ENCODE measurements at places on chromosomes 13 and 19. TPM values are rescaled to one million over a fixed set of nuclear protein-coding genes. Genes with fewer than 3 reads are reported as not detected.

ACP4 gene
- not detected for total RNA-seq

LAIR1 gene
- total RNA-seq: not detected

FCAR gene
- not detected for total RNA-seq

ZFR2 gene
- total RNA-seq: not detected

TYROBP gene
- total RNA-seq: not detected

LGALS4 gene
- total RNA-seq: not detected

CABP5 gene
- not detected for total RNA-seq

MISP gene
- 25.2 TPM for total RNA-seq

GGN gene
- total RNA-seq: 1.8 TPM

RNF113B gene
- not detected for total RNA-seq

ADGRE3 gene
- not detected for total RNA-seq

KRI1 gene
- total RNA-seq: 18.2 TPM

ADPRHL1 gene
- total RNA-seq: 3.3 TPM

Data from epithelial cell of proximal tubule (primary cell).